ENCODE measurements at places on chromosomes 1 and 21.

- DNase-seq, result no peak
These were observed 68.9 kb downstream of the ZNF644 start for GRCh38 chr1:90952906-90953305.

DNA sequence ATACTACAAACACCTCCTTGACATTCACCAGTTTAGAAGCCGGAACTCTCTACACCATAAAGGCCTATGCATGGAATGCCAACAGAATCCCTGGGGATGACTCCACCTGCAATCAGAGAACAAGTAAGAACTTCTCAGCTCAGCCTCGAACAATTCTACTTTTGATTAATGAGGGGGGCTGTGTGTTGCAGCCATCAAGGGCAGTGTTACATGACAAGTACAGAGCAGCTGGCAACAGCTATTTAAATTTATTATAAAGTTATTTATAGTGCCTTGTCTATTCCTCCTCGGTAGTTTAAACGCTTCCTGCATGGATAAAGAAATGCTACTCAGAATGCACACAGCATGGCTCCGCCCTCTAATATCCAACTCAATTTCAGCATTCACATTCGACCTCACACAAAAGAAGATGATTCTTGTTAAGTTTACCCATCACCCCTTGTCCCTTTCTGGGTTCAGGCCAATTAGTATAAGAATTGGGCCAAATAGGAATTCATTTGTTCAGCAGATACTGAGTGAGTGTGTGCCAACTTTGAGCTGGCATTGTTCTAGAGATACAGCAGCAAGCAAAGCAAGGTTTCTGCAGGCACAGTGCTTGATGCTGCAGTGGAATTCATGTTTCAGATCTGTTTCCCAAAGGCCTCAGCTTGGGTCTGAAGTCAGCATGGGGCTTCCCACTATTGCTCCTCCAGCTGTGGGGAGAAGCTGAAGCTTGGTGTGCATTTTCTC lies 6.4 kb downstream of the FNDC7 start:
- no peak for DNase-seq

GRCh38 chr1:11777658-11778322 lies 15.8 kb downstream of the C1orf167 start:
- no peak for DNase-seq

DNA sequence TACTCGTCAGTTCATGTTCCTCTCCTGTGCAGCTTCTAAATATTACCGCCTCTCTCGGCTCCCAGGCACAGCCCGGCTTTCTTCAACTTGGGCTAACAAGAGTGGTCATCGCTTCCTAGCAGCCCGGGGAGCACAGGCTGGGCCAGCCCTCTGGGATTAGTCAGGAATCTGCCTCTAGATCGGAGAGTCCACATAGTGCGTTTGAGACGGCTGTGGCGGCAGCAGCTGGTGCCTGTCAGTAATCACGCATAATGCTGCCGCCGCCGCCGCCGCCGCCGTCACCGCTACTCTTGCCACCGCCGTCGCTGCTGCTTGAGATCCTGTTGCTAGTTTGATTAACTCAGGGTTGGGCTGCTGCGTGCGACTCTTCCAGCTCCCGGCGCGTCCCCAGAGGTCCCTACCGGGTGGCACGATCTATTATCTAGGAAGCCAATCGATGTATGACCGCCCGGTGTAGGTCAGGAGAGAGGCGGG lies at the start of gene RXRG:
Gene RXRG (minus strand): TSS at position 230 of the 474 bp plus-strand sequence. CDS start 233 bp downstream, outside the sequence.
- DNase-seq, result no peak

DNA sequence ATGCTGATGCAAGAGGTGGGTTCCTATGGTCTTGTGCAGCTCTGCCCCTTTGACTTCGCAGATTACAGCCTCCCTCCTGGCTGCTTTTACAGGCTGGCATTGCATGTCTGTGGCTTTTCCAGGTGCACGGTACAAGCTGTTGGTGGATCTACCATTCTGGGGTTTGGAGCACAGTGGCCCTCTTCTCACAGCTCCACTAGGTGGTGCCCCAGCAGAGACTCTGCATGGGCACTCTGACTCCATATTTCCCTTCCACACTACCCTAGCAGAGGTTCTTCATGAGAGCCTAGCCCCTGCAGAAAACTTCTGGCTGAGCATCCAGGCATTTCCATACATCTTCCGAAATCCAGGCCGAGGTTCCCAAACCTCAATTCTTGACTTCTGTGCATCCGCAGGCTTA lies 989.0 kb downstream of the PLA2G4A start:
- no peak for DNase-seq

- DNase-seq, result no peak
These were observed 89.5 kb downstream of the KCNJ15 start for GRCh38 chr21:38346286-38346685.

DNA sequence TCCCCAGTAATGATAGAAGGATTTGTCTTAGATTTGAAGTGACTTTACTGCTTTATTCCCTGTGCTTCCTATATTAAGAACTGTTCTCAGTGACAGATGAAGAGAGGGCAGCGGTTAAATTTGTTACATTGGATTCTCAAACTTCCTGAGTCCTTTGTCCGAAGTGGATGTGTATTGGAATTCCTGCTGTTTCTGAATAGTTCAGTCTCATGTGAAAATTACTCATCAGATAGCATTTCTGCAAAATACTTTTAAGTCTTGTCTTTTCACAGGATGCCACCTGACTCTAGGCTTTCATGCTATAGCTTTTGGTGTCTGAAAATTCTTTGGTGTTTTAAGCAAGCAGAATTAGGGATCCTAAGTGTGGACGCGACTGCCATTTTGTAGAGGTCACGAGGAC lies 83.6 kb downstream of the PRDM2 start:
- DNase-seq, result no peak

- no peak for DNase-seq
These were observed 42.8 kb upstream of the PADI1 start for GRCh38 chr1:17161926-17162800.

GRCh38 chr1:41041614-41042270 lies 20.2 kb upstream of the SLFNL1 start:
- DNase-seq, result no peak

GRCh38 chr1:168920456-168921094 lies 185.9 kb upstream of the ATP1B1 start:
- DNase-seq, result no peak

GRCh38 chr1:18874600-18874999 lies 15.1 kb upstream of the TAS1R2 start:
- DNase-seq, result no peak

DNA sequence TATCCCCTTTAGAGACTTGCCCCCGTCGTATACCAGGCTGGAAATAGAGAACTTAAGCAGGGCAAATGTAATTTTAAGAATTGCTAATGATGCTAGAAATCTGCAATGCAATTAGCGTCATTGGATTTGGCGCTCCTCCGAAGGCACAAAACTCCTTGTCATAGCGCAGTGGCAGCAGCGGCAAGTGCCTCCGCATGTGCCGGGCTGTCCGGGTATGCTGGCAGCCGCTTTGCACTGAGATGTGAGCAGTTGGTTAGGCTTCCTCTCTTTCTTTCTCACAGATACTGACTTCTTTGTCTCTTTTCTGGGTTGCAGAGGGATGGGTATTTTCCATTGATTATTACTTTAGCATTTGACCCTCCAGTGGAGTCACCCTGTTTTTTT lies 193.4 kb upstream of the LMO4 start:
- DNase-seq, result no peak

DNA sequence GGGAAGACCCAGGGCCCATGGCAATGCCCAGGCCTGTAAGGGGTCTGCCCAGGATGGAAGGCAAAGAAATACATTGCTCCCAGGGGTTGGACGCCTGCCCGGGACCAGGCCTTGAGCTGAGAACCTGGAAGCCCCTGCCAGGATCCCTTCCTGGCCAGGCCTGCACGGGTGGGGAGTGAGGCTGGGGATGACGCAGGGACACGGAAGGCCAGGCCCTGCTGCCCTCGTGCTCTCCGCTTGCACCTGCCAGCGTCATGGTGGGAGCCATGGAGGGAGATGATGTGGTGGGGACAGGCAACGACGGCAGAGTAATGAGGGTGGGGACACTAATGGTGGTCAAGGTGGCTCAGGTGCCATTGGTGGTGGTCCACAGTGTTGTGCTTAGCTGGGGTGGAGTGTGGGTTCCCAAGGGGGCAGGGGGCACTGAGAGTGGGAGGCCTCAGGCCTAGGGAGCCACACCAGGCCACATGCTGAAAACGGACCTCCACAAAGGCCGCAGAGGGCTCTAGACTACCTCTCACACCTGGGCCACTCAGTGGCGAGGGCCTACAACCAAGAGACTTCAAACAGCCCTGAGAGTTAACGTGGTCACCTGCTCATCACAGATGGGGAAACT lies 4.3 kb downstream of the HES3 start:
- DNase-seq, result no peak

DNA sequence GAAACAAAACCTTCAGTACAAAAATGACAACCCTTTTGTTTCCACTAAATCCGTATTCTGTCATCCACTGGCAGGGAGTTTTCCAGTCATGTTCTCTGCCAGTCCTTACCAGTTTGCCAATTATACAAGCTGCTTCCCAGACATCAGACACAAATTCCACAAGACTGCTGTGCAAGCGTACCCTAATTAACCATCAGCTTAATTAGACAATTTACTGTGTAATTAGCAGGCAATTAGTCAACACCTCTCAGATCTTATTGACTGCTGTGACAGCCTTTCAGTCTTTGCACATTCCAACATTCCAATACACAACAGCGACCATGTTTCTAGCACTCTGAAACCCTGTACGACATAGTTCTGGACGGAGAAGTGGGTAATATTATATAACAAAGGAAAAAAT lies 420.1 kb downstream of the DPYD start:
- no peak for DNase-seq

GRCh38 chr1:15816674-15817073 lies 9.2 kb upstream of the UQCRHL start:
- no peak for DNase-seq

- DNase-seq, result no peak
These were observed 9.0 kb upstream of the EPS8L3 start for GRCh38 chr1:109772658-109773202.

GRCh38 chr1:52842643-52843310 lies at the start of gene ZYG11A:
Gene ZYG11A, plus strand, starts transcription at chr1:52842760. Its CDS starts 124 bp downstream, at chr1:52842884.
- peak; percentile 82 for DNase-seq

GRCh38 chr1:219088778-219089557 lies 84.7 kb upstream of the LYPLAL1 start:
- no peak for DNase-seq

DNA sequence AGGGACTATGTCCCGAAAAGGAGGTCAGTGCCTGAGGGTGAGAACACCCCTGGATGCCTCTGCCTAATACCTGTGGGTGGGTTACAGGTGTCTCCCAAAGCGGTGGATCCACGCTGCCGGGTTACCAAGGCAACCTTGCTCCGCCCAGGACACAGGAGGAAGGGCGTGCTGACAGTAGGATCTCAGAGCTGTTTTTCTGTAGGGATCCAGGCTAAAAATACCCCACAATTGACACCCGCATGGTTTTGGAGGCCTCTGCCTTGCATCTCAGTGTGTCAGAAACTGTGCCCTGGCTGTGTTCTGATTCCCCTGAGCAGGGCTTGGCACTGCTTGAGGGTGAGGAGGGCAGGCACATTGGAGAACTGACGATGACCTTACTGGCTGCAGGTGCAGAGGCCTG lies 118.0 kb downstream of the IER5 start:
- no peak for DNase-seq

GRCh38 chr1:55927702-55928290 lies 651.6 kb downstream of the PLPP3 start:
- DNase-seq, result no peak

GRCh38 chr21:31201144-31201543 lies 142.9 kb downstream of the TIAM1 start:
- DNase-seq, result no peak

DNA sequence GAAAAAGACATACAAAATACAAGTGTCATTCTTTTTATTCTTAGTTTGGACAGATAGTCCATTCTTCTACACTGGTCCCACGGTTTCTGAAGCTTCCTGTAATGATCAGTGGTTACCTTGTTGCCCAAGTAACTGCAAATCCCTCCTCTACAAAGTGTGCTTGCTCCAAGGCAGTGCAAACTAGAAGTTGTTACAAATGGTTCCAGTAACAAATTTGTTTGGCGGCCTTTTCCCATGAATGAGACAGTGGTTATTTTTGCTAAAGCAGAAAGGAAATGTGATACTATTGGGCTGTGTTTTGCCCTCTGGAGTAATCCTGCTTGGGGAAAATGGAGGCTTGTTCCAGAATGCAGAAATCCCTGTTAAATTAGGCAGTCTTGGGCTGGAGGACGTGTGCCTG lies 8.9 kb downstream of the BACE2 start:
- DNase-seq, result no peak

GRCh38 chr1:234486858-234487840 lies 8.2 kb upstream of the TARBP1 start:
- no peak for DNase-seq

DNA sequence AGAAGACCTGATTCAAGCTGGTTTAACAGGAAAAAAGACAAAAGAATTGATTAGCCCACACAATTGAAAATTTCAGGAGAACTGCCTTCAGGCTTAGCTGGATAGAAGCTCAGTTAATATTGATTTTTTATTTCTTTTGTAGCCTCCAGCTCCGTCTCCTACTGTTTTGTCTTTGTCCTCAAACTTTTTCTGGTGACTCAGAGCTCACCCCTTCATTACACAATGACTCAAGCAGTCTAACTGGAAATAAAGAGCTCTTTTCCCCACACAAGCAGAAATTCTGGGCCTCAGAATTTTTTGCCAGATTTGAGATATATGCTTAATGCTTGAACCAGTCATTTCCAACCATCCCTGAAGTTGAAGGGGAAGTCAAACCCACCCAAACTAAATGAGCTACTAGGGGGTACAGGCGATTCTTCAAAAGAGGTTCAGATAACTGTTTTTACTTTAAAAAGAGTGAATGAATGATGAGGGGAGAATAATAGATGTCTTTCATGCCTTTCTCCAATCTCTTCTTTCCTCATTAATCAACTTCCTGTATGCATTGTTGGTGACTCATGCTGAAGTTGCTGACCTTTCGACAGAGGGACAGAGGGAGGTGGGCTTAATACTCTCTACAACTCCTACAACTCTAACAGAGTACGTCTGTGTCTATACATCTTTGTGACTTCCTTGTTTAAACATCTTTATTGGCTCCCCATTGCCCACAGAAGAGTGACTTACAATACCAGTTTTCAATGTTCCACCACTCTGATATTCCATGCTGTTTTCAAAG lies 6.2 kb upstream of the ACP6 start:
- DNase-seq, result no peak

DNA sequence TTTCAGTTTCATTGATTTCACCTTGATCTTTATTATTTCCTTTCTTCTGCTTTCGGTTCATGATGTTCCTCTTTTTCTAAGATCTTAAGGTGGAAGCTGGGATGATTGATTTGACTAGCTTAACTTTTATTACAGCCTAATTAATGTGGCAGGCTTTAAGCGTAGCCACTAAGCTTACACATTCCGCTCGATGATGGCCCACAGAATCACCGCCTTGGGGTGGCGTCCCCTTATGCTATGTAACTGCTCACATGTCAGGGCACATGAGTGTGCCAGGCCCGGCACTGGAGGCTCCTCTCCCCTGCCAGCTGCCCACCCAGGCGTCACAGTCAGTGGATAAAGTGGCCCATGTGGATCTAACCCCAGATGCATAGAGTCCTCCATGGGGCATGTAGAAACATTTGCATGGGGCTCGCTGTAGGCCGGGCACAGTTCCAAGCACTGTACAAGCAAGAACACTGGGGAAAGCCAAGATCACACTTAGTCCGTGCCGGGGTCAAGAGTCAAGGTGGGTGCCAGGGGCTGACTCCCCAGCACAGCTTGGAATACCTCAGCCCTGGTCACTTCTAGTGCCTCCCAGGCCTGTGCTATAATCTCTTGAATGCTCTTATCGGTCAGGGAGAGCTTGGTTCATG lies 41.7 kb downstream of the PKNOX1 start:
- DNase-seq, result no peak

GRCh38 chr21:15206514-15206913 lies 141.7 kb upstream of the NRIP1 start:
- peak; percentile 13 for DNase-seq

- DNase-seq, result no peak
These were observed 788 bp downstream of the ISG15 start for GRCh38 chr1:1013922-1014648.

GRCh38 chr1:178870944-178871343 lies at the start of gene ANGPTL1:
Gene ANGPTL1, minus strand, starts transcription at chr1:178871077. Its CDS starts 5,301 bp downstream, at chr1:178865776.
- no peak for DNase-seq
